Stimulated activated CD4-positive, alpha-beta T cell treated with anti-CD3 and anti-CD28 coated beads, Interleukin-4, amount 100 ng/mL, for 1 hour (primary cell): ENCODE measurements at places on chromosomes 4 and X.

DNA sequence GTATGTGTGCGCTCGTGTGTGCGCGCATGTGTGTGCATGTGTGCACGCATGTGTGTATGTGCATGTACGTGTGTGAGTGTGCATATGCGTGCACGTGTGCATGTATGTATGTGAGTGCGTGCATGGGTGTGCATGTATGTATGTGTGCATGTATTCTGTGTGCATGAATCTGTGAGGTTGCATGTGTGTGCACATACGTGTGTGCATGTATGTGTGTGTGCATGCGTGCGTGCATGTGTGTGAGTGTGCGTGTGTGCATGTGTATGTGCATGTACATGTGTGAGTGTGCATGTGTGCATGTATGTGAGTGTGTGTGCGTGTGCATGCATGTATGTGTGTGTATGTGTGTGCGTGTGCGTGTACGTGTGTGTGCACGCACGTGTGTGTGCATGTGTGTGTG lies 241.5 kb downstream of the SHOX start:
- DNase-seq, result no peak

GRCh38 chr4:60129740-60130139 lies 1070.4 kb upstream of the ADGRL3 start:
- no peak for DNase-seq

DNA sequence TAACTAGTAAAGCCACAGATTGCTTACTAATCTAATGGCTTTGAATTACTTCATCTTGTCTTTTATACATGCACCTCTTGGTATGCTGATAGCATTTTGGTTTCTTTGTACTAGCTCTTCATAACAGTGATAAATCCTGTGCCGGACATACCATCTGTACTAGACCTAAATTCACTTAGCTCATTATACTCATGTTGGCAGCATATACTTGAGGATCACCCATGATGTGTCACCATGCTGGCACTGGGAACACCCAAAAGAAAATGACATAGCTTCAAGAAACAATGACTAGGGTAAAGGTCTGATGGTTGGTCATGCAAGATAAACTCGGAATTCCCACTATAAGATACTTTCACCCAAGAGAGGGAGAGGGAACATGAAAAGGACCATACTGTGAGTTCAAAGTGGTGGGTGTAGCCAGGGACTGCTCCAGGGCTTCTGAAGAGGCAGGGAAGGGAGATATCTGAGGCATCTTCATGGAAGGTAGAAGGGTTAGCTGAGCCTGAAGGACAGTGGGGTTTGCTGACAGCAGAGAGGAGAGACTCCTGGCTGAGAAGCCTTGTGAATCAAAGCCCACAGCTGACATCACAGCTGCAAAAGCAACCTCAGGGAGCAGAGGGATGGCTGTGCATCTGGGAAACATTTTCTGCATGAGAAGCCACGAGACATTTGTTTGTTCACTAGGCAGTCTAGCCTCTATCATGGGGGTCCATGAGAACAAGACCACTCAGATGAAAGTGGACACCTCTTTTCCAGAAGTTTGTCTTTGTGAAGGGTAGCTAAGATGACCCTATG lies 314.2 kb downstream of the RAB28 start:
- no peak for DNase-seq

DNA sequence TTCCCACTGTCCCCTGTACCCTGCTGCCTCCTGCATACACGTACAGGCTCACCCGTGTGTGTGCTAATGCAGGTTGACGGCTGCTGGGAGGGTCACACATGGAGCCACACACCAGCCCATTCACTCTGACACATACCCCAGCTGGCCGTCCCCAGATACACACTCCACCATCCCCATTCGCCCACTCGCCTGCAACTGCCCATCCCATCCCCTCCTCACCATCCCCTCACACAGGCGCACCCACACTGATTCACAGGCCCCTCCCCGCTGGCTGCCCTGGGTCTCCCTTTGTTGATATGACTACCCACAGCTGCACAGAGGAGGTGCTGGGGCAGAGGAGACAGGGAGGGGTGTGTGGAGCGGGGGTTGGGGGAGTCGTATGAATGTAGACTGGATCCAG lies 25.7 kb downstream of the PJA1 start:
- DNase-seq, result no peak

GRCh38 chr4:139524062-139524631 lies 31.9 kb downstream of the SETD7 start:
- DNase-seq, result no peak

- no peak for DNase-seq
Measured at GRCh38 chr4:16860516-16860915, 37.9 kb downstream of the LDB2 start.

- DNase-seq, result no peak
Measured at GRCh38 chr4:92050875-92051274, 252.9 kb upstream of the GRID2 start.

- no peak for DNase-seq
Measured at GRCh38 chrX:39574178-39574577, 523.6 kb downstream of the BCOR start.

DNA sequence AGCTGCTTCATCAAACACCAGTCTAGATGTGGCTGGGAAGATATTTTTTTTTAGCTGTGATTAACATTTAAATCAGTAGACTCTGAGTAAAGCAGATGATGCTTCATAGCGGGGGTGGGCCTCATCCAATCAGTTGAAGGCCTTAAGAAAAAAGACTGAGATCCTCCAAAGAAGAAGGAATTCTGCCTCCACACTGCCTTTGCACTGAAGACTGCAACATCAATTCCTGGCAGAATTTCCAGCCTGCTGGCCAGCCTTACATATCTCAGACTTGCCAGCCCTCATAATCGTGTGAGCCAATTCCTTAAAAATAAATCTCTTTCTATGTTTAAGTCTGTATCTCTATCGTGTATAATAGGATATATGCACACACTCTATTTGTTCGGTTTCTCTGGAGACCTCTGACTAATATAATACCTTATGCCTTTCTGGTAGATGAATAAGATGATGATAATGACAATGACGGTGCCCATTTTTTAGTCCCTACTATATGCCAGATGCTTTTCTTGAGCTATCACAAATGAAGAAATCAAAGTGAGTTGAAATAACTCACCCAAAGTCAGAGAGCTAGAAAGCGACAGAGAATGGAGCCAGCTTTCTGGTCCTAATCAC lies 66.1 kb upstream of the SOD3 start:
- no peak for DNase-seq
